ENCODE measurements at places on chromosomes 3 and 15. TPM values are rescaled to one million over a fixed set of nuclear protein-coding genes. Genes with fewer than 3 reads are reported as not detected.

ERICH6 gene
- not detected for total RNA-seq

EOMES gene
- total RNA-seq: not detected

DPH3 gene
- total RNA-seq: 27.4 TPM

IRAK2 gene
- 3.7 TPM for total RNA-seq

PROS1 gene
- total RNA-seq: 59.1 TPM

SYNPR gene
- not detected for total RNA-seq

TMEM207 gene
- not detected for total RNA-seq

ADCY5 gene
- total RNA-seq: 1.4 TPM

All from articular chondrocyte of knee joint (primary cell).